HS-27A (cell line): ENCODE measurements at places on chromosomes 7 and 10.

DNA sequence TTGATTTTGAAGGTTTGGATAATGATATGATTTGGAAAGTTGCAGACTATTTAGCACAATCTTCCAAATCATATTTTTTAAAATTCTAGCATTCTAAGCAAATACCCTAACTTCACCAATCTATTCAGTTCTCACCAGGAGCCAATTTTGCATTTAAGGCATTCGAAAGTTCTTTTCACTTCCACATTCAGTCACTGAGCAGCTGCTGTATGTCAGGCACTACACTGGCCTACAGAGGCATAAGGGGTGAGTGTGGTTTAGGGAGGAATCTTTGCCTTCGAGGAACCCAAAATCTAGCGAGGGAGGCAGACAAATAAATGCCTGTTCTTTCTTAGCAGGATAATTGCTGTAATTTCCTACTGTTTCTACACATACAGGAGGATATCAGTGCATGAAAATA, 10.7 kb upstream of the UCN3 start:
- DNase-seq = no peak

GRCh38 chr10:97228130-97228774, 42.5 kb upstream of the SLIT1 start:
- DNase-seq = no peak

DNA sequence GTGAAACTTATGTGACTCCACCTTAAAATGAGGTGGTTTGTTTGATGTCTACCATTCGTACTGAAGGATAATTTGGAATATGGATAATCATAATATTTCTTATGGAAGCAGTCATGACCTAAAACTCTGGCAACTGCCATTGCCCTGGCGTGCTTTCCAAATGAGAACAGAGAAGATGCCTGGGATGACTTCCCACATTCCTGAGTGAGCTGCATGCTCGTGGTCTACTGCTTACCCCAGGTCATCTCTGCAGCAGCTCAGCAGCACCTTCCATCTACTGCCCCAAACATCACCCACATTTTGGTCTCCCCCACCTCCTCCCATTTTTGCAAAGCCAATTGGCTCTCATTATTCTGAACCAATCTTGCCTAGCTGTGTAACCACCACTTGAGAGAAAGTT, 40.1 kb downstream of the LYZL1 start:
- no peak for DNase-seq

GRCh38 chr7:25347360-25348066, 119.2 kb upstream of the NPVF start:
- DNase-seq = no peak

- no peak for DNase-seq
Observed at GRCh38 chr7:148255333-148255732, 335.2 kb upstream of the C7orf33 start.

DNA sequence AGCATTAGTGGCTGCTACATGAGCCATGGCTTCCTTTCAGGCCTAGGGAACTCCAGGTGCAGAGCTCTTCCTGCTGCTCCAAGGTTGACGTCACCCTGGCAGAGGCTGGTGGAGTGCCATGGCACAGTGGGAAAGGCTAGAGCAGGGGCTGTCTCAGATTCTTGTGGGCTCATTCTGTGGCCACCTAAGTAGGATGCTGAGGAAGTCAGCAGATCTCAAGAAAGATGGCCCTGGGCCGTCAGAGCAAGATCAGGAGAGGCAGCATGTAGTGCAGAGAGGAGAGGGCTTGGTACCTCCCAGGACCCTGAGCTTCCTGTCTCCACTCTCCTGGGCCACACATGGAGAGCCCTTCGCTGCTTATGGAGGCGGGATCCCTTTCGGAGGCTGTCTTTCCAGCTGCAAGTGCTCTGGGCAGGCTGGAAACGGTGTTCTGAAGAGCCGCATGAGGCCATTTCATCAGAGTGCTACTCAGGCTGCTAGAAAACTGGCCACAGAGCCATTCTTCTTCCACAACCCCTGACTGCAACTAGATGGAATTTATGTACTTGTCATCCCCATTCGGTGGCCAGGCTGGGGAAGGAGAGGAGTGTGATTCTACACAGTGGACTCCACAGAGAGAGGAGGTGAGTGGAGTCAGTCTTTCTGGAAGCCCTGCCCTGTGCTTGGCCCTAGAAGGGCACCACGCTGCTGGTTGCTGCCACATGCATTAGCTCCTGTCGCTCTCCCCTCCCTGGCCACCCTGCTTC, 304.2 kb downstream of the RPS24 start:
- no peak for DNase-seq

GRCh38 chr7:100603726-100604027, 1.5 kb downstream of the PCOLCE start:
- DNase-seq = no peak
